CD8-positive, alpha-beta memory T cell (primary cell): ENCODE measurements at places on chromosomes 3 and 15. TPM values are rescaled to one million over a fixed set of nuclear protein-coding genes. Genes with fewer than 3 reads are reported as not detected.

- DNase-seq: no peak
Measured at GRCh38 chr15:99564221-99565048, 1.3 kb upstream of the MEF2A start.

DNA sequence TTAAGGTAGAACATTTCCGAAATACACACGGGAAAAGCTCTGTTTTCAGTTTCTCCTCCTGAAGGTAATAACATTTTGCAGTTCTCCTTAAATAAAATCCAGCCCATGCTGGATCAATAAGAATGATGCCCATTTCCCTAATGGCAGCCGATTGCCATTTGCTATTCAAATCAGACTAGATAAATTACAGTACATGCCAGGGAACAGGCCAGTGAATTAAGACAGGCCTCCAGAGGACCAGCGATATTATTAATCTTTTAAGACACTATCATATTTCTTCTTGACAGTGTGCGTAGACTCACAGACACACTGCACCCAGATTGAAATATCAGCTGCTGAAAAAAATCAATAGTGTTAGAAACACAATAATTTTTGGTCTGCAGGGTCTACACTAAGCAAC is 422.3 kb downstream of the TIGIT start:
- no peak for DNase-seq

DNA sequence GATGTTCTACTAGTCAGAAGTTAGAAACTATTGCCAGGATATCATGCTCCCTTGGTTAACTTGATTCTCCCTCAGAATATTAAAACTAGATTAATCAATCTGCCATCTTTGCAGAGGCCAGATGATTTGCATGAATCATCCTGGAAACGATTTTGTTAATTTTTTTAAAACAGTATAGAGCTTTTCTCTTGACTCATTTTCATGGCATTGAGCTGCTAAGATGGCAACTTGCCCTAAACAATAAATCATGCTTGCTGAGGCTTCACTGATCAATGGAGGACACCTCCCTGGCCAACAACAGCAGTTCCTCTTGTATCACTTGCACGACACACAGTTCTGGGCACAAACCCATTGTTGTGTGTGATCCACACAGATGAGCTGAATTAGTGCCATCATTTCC is 109.1 kb downstream of the COL6A6 start:
- no peak for DNase-seq

The ANKRD63 gene
- not detected for total RNA-seq

DNA sequence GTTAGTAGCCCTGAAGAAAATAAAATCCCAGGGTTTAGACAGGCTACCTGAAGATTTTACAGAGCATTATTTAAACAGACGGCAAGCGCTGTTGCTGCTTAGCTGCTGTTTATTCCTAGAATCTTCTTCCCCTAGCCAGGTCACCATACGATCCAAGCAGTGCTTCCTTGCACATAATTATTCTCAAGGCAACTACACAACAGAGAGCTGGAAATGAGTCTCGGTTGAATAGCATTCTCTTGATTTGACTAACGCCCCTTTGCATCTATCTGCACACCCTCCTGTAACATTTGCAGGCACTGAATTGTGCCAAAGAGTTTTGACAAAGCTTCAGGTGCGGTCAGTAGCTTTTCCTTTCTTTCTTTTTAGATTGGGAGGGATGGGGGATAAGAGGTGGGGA is 564.4 kb downstream of the TBL1XR1 start:
- no peak for DNase-seq

DNA sequence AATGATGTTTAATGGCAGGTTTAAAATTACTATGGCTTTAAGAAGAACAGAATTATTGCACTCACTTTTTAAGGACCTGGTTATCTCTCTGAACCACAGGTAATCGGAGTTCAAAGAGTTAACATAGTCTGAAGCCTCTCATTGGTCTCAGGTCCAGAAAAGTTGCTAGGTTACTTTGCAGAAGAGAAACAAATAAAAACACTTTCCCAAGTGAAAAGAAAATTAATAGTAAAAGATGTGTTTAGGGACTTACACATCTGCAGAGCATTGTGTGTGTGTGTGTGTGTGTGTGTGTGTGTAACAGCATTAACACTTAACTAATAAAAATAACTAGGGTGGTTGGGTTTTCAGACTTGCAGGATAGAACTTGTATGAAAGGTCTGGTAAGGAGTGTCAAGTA is 1.0 kb downstream of the MASP1 start:
- no peak for DNase-seq

DNA sequence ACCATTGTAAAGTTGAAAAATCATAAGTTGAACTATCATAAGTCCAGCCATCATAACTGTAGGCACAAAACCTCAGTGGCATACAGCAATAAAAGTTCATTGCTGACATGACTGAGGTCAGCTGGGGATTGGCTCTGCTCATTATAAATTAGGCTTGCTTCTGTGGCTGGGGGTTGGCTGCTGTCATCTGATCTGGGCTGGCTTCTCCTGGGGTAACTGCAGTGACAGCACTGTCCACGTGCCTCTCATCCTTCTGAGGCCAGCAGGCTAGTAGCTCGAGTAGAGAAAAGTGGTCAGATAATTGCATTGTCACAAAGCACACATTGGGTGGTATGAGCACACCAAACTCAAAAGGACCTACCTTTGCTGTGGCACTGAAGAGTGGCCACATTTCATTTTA is 31.3 kb downstream of the CMTM7 start:
- no peak for DNase-seq

GRCh38 chr3:40310705-40311104 is 1.2 kb downstream of the EIF1B start:
- no peak for DNase-seq

GRCh38 chr3:72234391-72234790 is 449.4 kb upstream of the PROK2 start:
- no peak for DNase-seq

DNA sequence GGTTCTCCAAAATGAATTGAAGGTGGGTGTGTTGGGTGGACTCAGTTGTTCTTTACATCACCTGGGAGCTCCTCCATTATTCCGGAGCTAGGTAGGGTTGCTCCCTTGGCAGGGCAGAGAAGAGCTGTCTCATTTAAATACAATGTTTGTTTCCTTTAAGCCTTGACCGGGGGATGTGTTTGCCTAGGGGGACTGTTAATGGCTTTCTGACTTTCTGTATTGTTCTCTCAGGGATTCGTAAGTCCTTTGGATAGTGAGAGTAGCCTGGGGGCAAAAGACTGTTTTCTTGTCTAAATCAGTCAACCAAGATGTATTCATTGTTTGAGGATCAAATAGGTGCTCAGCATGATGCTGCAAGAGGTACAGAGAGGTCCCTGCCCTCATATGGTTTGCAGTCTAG is 71.1 kb downstream of the CDAN1 start:
- no peak for DNase-seq

The SAXO2 gene
- total RNA-seq: 0.97 TPM

The MEX3B gene
- total RNA-seq: 0.60 TPM

DNA sequence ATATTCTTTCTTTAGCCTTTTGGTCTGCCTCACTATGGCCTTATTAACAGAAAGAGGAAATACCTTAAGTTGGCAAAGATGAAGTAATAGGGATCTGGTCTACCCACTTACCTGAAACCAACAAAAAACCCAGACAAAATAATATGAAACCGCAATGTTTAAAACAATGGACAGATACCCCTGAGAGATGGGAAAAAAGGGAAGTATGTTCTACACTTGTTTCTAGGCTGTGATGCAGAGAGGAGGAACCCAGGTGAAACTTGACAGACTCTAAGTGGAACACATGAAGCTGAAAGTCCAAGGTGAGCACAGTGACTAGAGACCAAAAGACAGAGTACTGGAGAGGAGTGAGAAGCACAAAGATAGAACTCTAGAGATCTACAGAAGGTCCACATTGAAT is 78.4 kb downstream of the NR2E3 start:
- DNase-seq: no peak

The CMSS1 gene
- total RNA-seq: 143 TPM

The ERICH6 gene
- total RNA-seq: not detected

The FXR1 gene
- total RNA-seq: 135 TPM

DNA sequence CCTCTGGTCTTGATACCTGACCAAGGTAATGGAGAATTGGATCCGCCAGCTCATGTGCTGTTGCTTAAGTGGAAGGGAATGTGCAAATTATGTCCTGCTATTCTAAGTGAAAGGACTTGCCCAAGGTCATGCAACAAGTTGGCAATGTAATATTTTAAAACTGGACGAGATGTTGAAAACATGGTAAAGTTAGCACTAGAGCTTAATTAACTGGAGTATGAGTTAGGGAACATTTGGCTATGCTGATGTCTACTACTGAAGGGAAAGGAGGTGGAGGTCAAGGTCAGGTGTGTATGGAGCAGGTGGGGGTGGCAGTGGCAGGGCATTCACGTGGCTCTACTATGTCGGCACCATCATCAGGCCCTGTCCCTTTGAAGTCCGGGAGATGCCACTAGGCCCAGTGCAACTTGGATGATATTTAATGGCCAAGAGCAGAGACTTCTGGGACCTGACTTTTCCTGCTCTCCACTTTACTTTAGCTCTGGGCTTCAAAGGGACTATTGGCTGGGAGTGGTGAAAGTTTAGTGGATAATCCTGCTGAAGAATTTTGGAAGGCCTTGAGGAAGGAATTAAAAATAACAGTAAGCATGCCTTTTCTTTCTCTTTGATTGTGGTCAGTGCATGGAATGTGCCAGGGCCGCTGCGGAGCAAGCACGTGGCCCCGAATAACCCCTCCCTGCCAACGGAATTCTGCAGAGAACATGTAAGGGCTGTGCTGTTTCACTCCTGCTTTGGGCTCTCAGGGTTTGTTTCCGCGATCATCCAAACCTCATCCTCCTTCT is 14.9 kb downstream of the SMAD3 start:
- no peak for DNase-seq

The GOLGA6A gene
- 0.07 TPM for total RNA-seq

DNA sequence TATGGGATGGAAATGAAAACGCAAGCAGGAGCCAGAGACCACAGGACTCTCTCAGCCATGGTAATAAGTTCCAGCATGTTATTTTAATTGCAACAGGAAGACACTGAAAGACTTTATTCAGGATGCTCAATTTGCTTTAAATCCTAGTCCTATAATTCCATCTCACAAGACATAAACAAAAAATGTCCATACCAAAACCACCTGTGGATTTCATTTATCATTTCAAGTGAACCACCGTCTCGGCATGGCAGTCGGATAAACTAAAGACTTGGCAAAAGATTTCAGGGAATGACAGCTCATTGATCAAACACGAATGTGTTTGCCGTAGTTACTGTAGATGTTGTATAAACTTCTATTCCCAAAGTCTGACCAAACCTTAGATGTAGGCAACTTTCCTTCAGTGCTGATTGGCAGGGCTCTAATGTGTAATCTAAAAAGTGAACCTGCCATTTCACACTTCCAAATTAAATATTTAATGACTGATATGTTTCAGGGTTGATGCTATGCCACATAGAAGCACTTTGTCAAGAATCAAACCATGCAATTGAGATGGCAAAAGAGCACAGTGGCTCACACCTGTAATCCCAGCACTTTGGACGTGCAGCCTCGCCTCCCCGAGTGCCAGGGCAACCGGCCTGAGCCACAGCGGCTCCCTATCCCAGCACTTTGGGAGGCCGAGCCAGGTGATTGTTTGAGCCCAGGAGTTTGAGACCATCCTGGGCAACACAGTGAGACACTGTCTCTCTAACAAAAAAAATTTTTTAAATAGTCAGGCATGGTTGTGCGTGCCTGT is 331.7 kb downstream of the MAGI1 start:
- no peak for DNase-seq

- DNase-seq: no peak
Measured at GRCh38 chr3:53842436-53843194, 3.6 kb downstream of the CHDH start.

DNA sequence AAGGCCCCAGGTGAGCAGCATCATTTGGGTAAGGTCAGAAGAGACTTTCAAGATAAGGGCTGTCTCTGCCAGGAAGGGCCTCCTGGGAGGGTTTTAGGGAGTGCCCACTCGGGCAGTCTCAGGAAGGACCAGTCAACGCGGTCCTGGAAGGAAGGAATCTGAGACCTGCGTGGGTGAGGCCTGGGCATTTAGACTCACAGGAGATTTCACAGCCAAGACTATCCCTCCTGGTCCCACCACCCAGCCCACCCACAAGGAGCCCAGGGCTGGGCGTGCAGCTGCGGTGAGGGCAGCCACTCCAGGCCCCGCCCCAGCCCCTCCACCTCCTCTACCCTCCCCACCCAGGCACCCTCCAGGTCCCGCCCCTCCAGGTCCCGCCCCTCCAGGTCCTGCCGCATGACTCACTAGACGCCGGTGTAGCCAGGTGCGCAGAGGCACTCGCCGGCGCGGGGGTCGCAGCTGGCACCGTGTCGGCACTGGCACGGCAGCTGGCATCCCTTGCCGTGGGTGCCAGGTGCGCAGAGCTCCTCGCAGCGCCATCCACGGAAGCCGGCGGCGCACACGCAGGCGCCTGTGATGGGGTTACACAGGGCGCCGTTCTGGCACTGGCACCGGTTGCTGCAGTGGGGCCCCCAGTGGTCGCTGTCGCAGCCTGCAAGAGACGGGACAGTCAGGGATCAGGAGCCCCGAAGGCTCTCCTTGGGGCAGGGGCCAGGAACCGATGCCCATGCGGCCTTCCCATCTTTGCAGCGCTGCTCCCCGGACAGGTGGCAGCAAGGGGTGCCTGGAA is 112.7 kb downstream of the RAB11A start:
- peak; percentile 74 for DNase-seq

DNA sequence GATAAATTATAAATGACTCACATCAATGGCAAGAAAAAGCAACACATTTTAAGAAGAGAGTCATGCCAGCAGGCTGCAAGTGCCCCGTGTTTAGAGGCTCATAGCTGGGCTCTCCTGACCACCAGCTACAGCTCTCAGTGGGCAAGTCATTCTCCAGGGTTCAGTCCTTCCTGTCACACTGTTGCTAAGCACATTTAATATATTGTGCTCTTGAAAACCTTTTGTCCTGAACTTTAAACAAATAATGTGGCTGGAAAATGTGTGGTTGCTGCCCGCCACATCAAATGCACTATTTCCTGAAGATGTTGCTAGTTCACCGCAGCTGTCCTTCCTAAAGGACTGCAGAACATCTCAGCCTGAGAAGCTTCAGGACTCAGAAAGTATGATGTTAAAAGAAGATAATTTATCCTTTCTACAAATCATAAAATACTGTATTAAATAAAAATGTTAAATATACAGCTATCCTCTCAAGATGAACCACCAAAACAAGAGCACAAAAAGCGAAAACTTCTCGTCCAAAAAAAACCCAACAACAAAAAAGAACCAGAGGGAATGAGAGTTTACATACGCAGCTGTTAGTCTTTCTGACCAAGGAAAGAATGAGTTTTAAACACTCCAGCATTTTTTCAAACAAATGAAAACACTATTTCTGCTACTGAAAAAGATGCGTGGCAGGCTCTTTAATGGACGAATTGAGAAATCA is 951 bp downstream of the TARS3 start:
- peak; percentile 34 for DNase-seq

The AMT gene
- total RNA-seq: 1.6 TPM

DNA sequence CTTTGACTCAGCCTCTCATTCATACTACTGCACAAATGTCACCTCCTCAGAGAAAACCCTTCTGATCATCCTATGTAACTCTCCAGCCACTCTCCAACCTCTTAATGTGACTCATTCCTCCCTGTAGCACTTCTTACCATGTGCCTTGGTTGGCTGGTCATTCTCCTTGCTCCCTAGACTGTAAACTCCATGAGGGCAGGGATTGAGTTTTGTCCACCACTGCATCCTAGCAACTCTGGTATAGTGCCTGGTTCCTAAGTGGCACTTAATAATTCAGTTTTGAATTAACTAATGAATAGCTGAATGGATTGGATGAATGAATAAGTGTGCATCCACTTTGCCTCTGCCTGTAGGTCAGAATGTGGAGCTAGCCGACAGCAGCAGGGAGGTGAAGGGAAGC is 202.5 kb upstream of the HES1 start:
- DNase-seq: no peak

- DNase-seq: no peak
Measured at GRCh38 chr3:8732413-8732812, 1.2 kb upstream of the CAV3 start.

- no peak for DNase-seq
Measured at GRCh38 chr3:15367059-15367458, 34.7 kb upstream of the SH3BP5 start.
